Substantia nigra (tissue), 51 donors: ENCODE measurements at places on chromosomes 2 and 18.

DNA sequence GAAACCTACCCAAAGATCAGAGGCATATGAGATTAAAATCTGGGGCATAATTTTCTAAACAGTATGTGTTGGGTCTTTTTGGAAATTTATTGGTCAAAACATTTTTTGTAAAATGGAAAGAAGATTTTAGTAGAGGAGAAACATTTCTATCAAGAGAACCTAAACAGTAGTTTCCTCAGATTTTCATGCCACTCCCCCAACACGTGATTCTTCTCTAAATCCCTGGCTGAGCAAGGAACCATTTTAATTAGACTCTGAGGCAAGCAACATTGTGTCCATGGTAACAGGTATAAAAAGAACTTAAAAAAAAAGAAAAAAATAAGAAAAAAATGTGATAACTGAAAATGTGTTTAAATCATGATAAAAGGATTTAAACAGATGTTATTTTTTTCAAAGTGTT lies 1105.2 kb upstream of the ZEB2 start:
- DNase-seq = no peak

GRCh38 chr18:4385876-4386275 lies 69.2 kb downstream of the DLGAP1 start:
- no peak for DNase-seq

DNA sequence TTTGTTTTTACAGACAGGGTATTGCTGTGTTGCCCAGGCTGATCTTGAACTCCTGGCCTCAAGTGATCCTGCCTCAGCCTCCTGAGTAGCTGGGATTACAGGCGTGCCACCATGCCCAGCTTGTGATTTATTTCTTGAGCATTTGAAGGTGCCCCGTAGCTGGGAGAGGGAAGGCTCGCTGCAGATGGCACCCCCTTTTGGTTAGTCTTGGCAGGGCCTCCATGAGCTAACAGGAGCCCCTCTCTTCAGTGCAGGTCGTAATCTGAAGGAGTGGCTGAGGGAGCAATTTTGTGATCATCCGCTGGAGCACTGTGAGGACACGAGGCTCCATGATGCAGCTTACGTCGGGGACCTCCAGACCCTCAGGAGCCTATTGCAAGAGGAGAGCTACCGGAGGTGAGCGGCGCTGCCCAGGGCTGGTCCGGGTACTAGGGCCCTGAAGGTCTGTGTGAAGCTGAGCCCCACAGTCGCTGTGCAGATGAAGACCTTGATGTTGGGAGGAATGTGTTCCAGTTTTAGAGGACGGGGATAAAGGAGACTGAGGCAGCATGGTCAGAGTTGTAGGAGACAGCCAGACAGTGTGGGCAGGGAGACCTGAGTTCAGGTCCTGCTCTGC lies 6.7 kb downstream of the ASB1 start:
- DNase-seq = no peak

- DNase-seq = no peak
These were observed 159.1 kb downstream of the LNPK start for GRCh38 chr2:175842996-175843395.

- DNase-seq = no peak
These were observed 312.4 kb downstream of the PLCL1 start for GRCh38 chr2:198116756-198117155.

GRCh38 chr2:221571551-221572218 lies 419 bp downstream of the EPHA4 start:
- DNase-seq = peak; percentile 33

DNA sequence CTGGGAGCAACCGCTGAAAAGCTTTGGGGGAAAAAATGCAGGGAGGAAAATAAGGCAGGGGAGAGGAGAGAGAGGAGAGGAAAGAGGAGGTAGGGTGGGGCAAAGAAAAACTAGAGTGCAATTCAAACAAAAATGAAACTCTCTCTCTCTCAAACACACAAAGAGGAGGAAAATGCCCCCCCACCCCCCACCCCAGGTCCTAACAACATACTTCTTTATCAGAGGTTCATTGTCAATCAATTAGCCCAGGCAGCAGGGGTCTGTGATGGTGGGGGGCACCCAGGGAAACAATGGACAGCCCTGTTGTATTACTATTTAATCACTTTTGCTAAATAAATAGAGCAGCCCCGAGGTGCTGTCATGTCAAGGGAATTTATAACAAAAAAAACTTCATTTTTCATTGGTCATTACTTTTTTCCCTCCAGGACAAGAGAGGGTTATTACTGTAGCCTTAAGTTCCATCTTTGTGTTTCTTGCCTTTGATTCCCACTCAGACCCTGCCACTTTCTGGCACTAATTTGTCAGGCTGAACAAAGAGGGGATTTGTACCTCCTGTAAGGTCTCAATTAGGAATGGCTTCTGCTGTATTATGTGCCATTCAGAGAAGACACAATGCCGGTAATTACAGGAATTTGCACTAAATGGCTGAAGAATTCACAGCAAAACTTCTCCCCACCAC lies 55.0 kb downstream of the PLEKHM3 start:
- DNase-seq = no peak

- DNase-seq = no peak
These were observed 891 bp downstream of the KDM3A start for GRCh38 chr2:86441882-86442641.

DNA sequence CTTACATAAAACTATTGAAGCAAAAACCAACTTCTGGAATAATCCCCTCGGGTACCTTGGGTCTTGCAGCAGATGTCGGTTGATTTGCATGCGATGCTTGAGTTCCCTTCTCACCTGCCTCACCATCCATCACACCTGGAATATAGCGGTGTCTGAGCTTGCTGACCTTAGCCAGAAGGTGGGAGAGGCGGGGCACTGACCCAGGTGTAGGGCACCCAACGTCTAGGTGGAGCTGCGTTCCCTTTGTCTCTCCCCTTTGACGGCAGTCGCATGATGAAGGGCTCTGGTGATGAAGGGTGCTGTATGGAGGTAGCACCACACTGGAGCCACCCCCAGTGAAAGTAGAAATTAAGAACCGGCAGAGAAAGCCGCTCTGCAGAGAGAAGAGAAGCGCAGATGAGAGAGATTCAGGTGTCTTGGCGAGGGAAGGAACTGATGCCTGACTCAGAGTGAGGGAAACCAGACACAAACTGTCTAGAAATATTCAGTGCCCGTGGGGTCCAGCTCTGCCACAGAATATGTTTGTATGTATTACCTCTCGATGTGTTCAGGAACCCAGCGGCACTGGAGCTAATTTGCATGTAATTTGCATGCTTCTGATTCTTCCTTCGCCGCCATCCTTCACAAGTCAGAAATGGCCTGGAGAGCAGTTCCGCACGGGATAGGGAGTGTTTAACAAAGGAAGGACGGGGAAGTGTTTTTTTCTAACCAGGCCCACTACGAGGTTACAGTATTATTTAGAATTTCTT lies 19.4 kb upstream of the MBP start:
- DNase-seq = no peak

DNA sequence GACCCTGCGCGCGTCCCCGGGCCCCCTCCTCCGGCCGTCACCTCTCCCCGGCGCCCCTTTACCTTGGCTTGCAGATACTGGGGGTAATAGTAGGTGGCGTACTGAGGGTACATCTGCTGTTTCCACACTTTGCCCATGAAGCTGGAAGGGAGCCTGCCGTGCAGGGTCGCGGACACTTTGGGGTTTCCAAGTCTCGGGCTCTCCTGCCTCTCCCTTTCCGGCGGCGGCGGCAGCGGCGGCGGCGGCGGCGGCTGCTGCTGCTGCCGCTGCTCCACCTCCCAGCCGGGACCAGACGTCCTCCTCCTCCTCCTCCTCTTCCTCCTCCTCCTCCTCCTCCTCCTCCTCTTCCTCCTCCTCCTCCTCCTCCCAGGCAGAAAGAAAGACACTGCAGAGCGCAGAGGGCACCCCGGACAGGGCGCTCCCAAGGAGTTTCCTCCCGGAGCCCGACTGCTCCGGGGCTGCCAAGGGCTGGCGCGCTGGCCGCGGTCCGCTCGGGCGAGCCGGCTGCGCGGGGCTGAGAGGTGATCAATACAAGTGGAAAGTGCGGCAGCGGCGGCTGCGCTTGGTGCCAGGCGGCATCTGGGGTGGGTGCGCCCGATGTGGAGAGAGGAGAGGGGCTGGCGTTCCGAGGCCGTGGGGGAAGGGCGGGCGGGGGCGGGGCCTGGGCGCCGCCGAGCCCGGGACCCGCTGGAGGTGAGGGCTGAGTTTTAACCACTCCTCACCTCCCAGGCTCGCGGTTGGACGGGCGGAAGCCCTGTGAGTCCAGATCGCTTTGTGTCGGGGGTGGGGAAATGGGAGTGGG lies at the start of gene RBMS1:
Gene RBMS1, minus strand, starts transcription at position 581 of the 802 bp plus-strand sequence. Its CDS starts 444 bp downstream, at position 137.
- DNase-seq = no peak

DNA sequence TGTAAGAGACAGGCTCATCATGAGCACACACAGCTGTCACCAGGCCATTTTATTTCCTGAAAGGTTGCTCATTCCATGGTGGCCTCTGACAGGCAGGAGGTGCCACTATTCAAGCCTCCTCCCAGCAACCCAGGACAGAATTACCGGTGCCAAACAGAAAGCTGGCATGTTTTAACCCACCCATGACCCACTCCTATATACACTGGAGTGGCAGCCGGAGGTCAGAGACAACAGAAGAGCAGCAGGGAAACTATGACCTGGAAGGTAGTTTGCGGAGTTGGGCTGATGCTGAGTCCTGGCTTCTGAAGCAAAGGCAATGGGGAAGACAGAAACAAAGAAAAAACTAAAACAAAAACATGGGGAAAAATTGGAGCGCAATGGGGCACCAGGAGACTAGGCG lies 2.3 kb downstream of the RFTN2 start:
- no peak for DNase-seq

DNA sequence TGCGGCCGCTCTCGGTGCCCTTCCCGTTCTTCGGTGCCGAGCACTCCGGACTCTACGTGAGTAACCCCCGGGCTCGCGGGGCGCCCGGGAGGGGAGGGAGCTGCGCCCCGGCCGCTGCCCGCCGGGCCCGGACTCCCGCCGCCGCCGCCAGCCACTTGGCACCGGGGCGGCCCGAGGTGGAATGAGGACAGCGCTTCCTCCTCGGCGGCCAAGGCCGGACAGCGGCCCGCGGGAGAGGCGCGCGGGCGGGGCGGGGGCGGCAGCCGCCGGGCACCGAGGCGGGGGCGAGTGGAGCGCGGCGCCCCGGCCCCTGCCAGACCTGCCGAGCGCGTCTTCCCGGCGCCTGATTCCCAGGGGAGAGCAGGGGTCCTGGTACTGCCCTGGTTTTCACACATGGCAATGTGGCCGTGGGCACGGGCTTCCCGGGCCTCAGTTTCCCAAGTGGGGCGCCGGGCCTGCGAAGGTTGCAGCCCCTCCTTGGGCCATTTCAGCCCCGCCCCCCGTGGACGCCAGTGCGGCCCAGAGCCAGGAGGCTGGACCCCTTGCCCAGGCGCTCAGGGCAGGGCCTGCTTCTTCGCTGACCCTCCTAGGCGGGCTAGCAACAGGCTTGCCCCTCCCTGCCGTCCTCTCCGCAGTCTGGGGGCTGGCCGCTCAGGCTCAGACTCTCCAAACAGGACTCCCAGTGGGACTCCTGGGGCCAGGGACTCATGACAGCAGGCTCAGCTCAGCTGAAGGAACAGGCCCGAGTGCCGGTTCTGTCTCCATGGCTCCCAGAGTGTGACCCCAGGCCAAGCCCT lies 775 bp downstream of the SNED1 start:
- DNase-seq = no peak
